Kidney epithelial cell (primary cell): ENCODE measurements at places on chromosomes 11 and 22. TPM values are rescaled to one million over a fixed set of nuclear protein-coding genes. Genes with fewer than 3 reads are reported as not detected.

The AMPD3 gene
- total RNA-seq: 6.6 and 8.1 TPM in 2 replicates

The NRIP3 gene
- 20.5 and 24.0 TPM in 2 replicates for total RNA-seq

The MPEG1 gene
- total RNA-seq: 0.27 TPM in 1 of 2 replicates, not detected in the other

The PAMR1 gene
- total RNA-seq: 0.75 and 0.84 TPM in 2 replicates
